Activated naive CD4-positive, alpha-beta T cell treated with anti-CD3 and anti-CD28 coated beads, Interleukin-2, amount 50 U/mL, for 16 hours (primary cell): ENCODE measurements at places on chromosomes 4 and X.

- DNase-seq = no peak
Observed at GRCh38 chrX:67568769-67569168, 24.9 kb downstream of the AR start.

GRCh38 chrX:21708116-21708515 lies 49.8 kb downstream of the SMPX start:
- no peak for DNase-seq

- DNase-seq = no peak
Observed at GRCh38 chrX:574251-574650, 56.3 kb upstream of the SHOX start.

DNA sequence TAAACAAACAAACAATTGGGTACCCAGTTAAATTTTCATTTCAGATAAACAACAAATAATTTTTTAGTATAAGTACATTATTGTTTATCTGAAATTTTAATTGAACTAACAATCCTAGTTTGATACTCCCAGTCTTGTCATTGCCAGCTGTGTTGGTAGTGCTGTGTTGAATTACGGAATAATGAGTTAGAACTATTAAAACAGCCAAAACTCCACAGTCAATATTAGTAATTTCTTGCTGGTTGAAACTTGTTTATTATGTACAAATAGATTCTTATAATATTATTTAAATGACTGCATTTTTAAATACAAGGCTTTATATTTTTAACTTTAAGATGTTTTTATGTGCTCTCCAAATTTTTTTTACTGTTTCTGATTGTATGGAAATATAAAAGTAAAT lies 2.9 kb downstream of the CXCL8 start:
- DNase-seq = no peak

DNA sequence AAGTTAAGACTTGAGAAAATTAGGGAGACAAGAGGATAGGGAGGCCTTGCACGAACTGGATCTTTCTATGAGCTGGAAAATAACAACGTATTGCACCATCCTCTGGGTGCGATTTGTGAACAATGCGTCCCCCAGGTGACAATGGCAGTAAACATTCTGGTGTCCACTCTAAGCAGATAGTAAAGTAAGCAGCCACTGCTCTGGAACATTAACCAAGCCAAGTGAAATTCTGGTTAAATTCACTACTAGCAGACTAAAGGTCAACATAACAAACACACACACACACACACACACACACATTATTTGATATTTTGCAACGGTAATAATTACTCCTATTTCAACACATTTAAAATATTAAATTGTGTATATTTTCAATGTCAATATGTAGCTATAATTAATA lies 242.2 kb upstream of the DCAF8L1 start:
- no peak for DNase-seq

DNA sequence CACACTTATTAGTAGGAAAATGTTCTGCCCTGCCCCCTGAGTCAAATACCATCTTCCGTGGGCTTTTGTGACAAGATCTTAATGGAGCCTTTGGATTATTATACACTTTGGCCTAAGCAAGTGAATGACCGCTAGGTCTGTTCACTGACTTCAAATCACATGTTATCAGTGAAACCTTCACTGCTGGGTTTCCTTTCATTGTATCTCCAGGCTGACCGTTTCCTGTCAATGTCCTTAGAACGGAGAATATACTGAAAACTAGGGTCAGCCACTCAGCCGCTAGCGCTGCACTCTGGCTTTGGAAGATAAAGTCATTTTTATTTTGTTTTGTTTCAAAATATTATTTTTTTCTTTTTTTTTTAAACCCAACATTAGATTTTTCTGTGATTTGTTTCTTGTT lies 107.0 kb upstream of the TLL1 start:
- DNase-seq = no peak

GRCh38 chr4:43763029-43763610 lies 685.5 kb downstream of the KCTD8 start:
- no peak for DNase-seq

DNA sequence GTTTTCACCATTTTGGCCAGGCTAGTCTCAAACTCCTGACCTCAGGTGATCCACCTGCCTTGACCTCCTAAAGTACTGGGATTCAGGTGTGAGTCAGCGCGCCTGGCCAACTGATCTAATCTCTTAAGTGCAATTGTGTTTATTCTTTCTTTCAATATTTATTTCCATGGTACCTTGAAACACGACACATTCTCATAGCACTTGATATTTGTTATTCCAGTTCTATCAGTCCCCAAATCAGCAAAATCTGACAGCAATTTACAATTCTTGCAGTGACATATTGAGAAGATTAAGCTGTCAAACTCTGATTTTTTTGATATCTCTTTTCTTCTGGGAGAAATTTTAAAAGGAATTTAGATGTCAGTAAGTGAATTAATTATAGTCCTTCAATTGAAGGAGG lies 218.1 kb upstream of the FAT4 start:
- DNase-seq = no peak

GRCh38 chr4:113756005-113756410 lies 5.5 kb downstream of the CAMK2D start:
- no peak for DNase-seq

- DNase-seq = no peak
Observed at GRCh38 chr4:13413729-13414437, 70.3 kb downstream of the RAB28 start.

DNA sequence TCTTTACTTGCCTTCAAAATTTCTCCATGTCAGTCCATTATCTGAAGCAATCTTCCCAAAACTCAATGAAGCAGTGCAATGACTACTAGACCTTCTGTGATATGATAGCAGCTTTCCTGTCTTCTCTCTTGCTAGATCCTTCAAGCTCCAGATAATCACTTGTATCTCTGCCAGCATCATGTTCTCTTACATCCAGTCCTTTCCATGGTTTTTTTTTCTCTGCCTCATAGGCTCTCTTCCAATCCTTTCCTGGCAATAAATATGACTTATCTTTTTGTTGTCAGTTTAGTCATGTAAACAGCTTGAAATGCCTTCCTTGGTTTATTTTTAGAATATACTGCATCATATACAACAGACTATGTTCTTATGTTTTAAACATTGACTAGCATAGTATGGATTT lies 193.5 kb downstream of the CFAP299 start:
- no peak for DNase-seq

GRCh38 chr4:114727461-114727860 lies 128.9 kb downstream of the UGT8 start:
- no peak for DNase-seq

- DNase-seq = no peak
Observed at GRCh38 chr4:118955515-118955914, 66.9 kb downstream of the SYNPO2 start.

- no peak for DNase-seq
Observed at GRCh38 chrX:100980608-100981497, 11.3 kb downstream of the ARL13A start.

DNA sequence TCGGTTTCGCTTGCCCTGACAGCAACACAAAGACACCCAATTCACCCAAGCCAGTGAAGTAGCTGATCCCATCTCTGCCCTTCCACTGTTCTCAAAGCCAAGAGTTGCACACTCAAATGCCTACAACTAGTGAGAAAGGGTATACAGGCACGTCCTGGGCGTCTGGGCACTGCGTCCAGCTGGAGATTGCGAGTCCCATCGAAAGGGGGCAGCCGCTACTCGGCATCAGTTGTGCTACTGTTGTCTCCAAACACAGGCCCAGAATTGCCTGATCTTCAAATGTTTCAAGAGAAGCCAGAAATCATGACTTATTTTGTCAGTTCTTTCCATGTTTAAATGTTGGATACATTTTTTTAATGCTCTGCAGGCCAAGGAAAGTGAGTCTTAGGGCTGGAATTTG lies 487.8 kb downstream of the BCOR start:
- no peak for DNase-seq

GRCh38 chrX:17027931-17028330 lies 81.5 kb downstream of the REPS2 start:
- DNase-seq = no peak

DNA sequence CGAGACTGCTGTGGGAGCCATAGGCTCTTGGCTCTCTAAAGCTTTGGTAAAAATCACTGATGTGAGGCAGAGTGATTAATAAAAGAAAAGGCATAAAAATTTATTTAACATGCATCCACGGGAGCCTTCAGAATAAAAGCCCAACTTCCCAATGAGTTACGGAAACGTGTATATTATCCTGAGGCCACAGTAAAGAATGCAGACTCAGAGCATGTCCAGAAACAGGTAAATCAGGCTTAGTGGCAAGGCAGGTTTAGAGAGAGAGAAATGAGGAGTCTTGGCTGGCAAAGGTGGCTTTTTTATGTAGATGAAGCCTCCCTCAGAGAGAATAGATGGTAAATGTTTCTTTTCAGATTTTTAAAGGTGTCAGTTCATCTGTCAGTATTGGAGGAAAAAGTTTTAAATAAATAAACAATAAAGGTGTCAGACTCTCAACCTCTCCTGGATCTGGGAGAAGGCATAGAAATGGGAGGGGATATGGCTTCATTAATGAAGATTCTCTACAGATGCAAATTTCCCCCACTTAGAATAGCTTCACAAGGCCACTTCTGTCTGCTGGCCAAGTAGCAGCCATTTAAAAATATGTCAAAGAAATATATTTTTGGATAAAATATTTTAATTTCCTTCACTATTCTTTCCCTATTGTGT lies 24.0 kb downstream of the C4orf51 start:
- DNase-seq = no peak

- no peak for DNase-seq
Observed at GRCh38 chr4:78747475-78747922, 28.7 kb upstream of the BMP2K start.

- no peak for DNase-seq
Observed at GRCh38 chr4:132557660-132558059, 591.4 kb upstream of the PCDH10 start.

DNA sequence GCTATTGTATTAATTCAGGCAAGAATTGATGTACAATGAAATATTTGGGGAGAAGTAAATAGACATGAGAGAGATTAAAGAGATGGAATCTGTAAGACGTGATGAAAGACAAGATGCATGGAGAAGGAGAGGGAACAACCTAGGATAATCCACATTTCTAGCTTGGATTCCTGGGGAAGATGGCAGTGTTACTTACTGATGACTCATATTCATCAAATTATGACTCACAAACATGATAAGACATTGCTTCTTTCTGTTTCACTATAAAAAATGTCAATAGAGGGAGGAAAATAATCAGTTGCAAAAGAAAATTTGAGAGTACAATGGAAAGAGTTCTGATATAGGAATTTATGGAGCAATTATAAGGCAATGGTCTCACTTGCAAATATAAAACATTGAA lies 104.1 kb upstream of the BMP3 start:
- no peak for DNase-seq
